ENCODE measurements at places on chromosomes 3 and 15.

DNA sequence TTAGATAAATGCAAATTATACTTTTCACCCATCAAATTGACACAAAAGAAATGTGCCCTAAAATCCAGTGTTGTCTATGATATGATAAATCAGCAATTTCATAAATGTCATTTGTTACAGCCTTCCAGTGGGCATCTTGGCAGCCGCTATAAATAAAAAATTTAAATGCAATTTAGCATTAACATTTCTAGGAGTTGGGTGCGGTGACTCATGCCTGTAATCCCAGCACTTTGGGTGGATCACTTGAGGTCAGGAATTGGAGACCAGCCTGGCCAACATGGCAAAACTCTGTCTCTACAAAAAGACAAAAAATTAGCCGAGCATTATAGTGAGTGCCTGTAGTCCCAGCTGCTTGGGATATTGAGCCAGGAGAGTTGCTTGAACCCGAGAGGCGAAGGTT is 65.9 kb upstream of the POMGNT2 start:
- DNase-seq, result no peak

- DNase-seq, result no peak
Observed at GRCh38 chr3:64650715-64651114, 37.1 kb downstream of the ADAMTS9 start.

DNA sequence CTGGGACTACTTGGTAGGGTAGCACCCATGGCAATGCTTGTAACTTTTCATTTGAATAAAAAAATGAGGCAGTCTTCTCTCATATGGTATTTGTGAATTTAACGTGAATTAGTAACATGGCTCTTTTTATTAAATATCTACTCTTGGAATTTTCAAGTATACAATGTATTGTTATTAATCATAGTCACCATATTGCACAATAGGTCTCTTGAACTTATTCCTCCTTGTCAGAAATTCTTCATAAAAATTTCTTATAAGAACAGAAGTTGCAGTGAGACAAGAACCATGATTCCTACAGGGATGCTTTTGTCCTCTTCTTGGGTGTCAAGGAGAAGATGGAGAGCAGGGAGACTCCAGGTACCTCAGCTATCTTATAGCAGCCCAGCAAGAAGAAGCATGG is 203.8 kb upstream of the FEZF2 start:
- no peak for DNase-seq

- no peak for DNase-seq
Observed at GRCh38 chr15:53758412-53758811, 1.1 kb downstream of the WDR72 start.

- no peak for DNase-seq
Observed at GRCh38 chr3:33505027-33505426, 64.8 kb upstream of the UBP1 start.

- no peak for DNase-seq
Observed at GRCh38 chr3:176190755-176191154, 1006.5 kb downstream of the TBL1XR1 start.

DNA sequence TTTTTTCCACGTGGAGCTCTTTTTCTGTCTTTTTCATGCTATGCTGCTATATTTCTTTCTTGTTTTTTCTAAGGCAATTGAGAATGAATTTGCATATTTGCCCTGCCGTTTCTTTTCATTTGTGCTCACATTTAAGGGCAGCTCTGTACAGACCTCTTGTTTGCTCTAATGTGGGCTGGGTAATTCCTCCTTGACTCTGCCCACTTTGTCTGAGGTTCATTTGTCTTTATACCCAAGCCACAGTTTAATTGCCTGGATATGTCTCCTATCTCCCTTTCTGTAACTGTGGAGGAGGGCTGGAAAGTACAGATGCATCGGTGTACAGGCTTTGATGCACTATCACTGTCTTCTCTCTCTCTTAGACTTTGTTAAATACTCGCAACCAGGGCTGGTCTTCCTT is 195.9 kb downstream of the EPHB1 start:
- no peak for DNase-seq

- no peak for DNase-seq
Observed at GRCh38 chr3:44915702-44916438, 41.5 kb downstream of the TGM4 start.

DNA sequence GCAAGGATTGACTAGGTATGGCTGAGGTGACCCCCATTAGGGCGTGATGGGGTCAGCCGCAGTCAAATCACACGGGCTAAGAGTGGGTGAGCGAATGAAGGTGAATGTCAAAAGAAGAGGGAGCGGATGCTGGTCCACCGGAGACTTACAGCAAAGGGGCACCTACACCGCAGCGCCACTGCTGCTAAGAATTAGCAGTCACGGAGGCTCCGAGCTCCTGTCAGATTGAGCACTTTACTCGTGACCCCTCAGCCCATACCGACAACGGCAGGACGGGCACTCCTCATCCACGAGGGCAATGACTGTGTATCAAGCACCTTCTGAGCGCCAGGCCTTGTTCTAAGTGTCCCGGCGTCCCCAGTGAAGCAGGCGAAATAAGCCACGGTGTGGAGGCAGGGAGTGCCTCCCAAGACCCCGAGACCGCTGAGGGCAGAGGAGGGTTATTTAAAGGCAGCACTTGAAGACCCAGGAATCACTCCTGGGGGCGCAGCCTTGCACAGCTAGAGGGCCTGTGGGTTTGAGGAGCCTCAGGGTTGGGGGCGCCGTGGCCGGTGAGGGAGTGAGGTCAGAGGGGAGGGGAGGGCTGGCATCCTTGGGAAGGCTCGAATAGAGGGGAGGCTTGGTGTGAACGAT is 61.6 kb upstream of the GATA2 start:
- no peak for DNase-seq

DNA sequence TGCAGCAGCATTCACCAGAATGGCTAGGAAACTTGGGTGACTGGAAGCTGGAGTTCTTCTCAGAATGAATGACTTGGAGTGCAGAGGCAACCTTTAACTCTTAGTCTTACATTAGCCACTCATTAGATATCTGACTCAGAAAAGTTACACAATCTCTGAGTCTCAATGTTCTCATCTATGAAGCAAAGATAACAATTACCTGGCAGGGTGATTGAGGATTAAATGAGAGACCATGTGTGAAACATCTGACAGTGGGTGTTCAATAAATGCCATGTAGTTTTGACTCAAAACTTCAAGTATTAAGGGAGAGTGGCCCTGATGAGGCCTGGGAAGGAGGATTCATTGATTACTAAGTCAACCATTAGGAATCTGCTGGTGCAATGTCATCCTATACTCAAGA is 48.3 kb downstream of the MRPL3 start:
- DNase-seq, result no peak

- DNase-seq, result no peak
Observed at GRCh38 chr3:106817706-106818105, 559.5 kb upstream of the CCDC54 start.

GRCh38 chr3:141083836-141084649 is 32.9 kb downstream of the SPSB4 start:
- no peak for DNase-seq

DNA sequence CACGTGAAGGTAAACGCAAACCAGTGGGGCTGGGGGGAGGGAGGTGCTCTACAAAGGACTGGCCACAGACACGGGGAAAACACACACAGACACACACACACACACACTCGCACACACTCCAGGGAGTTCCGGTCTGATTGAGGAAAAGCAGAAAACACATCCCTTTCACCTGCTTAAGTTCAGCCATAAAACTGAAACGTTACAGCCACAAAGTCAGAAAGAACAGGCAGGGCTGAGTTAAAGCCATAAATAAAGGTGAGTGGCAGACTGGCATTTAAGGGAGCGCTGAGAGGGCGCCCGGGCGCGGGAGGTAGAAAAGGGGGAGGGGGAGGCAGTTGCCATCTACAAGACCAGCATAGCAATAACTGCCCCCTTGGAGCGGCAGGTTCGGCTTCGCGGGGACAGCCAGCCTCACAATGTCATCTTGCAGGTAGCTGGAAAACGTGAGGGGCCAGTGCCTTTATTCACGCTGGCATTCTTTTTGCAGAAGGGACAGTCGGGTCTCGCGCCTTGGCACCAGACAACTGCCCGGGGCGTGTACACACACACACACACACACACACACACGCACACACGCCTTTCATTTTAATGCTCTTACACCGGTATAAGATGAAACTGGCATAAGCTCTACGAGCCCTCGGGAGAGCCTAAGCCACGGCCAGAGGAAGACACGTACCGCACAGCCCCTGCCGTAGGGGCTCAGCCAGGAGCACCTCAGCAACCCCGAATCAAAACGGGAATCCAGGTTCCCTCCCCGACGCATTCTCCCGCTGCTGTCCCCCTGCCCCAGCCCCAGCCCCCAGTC is 866 bp downstream of the TNIK start:
- no peak for DNase-seq

- no peak for DNase-seq
Observed at GRCh38 chr3:3578718-3579117, 220.5 kb upstream of the LRRN1 start.

- no peak for DNase-seq
Observed at GRCh38 chr15:39301589-39301999, 279.3 kb upstream of the THBS1 start.

DNA sequence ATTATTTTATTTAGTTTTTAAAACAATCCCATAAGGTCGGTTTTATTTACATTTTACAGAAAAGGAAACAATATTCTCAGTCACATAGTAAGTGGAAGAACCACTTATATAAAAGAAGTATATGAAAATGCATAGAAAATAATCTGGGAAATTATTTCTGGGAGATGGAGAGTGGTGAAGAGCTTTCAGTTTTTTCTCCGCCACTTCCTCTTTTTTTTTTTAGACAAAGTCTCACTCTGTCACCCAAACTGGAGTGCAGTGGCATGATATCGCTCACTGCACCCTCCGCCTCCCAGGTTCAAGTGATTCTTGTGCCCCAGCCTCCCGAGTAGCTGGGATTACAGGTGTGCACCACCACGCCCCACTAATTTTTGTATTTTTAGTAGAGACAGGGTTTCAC is 21.2 kb downstream of the RAD51 start:
- no peak for DNase-seq

- no peak for DNase-seq
Observed at GRCh38 chr3:97871186-97871585, 49.4 kb downstream of the CRYBG3 start.

DNA sequence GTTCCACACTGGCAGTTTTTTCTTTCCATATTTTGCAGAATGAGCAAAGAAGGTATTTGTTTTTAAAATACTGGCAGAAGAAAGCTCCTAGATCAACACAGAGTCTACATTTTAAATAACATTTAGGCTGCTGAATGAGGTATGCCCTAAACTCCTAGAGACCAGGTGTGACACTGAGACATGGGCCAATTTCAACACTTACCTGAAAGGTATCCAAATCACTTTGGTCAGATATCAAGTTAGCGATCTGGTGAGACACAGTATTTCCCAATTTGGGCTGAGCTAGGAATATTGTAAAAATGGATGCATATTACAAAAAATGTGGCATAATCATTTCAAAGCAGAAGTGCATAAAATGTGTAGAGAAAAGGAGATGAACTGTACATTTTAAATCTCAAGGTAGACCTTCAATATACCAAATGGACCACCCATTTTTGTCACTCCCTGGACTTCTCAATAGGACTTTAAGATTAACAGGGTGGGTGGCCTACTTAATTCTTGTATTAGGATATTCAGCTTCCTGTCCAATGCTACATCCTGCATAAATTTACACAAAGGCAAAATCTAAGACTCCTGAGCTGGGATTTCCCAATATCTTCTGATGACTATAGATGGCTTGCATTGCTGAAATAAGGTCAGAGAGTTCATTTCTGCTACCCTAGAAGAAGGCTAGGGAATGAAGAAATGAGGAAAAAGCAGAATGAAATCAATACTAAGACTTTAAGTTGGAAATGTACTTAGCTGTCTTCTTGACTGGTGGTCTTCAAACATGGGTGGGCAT is 487.8 kb downstream of the FOXP1 start:
- no peak for DNase-seq

GRCh38 chr3:144840866-144841265 is 869.2 kb downstream of the DIPK2A start:
- DNase-seq, result no peak

DNA sequence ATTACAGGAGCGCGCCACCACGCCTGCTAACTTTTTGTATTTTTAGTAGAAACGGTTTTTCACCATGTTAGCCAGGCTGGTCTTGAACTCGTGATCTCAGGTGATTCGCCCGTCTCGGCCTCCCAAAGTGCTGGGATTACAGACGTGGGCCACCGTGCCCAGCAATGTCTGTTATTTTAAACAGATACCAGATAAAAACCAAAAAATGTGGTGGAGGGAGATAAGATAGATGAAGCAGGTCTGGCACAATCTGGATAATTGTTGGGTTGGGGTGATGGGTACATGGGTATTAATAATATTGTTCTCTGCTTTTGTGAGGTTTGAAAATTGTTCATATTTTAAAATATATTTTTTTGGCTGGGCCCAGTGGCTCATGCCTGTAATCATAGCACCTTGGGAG is 4.7 kb downstream of the RNF111 start:
- DNase-seq, result no peak

DNA sequence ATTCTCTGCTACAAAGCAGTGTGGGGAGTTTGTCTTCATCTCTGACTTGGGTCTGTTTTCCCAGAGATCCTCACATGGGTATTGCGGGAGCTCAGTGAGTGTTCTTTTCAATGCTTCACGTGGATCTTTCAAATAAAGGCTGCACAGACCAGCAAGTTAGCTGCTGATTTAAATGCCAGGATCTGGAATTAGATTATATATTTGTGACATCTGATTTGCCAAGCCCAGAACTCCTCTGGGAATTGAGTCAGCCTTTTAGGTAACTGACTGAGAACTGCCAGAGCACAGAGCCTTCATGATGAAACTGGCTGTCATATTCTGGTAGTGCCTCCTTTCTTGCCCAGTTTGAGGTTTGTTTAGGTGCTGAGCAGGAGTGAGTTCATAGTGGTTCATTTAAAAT is 14.7 kb downstream of the EDEM1 start:
- no peak for DNase-seq

GRCh38 chr3:53941950-53942349 is 50.3 kb upstream of the SELENOK start:
- DNase-seq, result no peak

GRCh38 chr3:187062526-187063177 is 76.6 kb downstream of the RPL39L start:
- no peak for DNase-seq

- DNase-seq, result no peak
Observed at GRCh38 chr3:156175570-156175969, 55.2 kb downstream of the KCNAB1 start.

DNA sequence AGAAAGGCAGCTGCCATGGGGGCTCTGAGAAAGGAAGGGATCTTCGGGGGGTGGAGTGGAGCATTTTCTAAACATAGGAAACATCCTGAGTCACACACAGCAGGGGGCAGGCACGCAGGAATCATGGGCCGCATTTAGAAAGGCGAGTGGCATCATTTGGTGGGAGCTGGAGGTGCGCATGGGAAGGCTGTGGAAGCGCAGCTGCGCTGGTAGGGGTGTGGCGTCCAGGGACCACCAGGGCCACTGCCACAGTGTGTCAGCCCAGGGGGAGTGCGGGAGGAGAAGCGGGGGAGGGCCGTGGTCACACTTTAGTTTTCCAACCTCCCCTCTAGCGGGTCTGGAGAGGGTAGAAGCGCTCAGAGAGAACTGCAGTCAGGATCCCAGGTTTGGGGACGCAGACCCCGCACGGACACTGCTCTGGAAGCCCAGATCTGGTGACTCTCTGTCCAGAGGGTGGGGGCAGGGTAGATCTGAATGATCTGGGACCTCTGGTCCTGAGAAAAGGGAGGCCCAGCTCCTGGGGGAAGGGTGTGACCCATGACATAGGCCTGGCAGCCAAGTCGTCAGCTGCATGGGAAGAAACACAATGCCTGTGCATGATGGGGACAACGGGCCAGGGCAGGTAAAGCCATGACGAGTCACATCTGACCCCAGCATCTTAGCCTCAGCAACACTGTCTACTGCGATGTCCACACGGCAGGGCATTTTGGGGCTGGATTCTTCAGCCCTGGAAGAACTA is 88.0 kb upstream of the IQSEC1 start:
- DNase-seq, result no peak

- no peak for DNase-seq
Observed at GRCh38 chr3:177519588-177519987, 322.3 kb upstream of the TBL1XR1 start.
